ENCODE measurements at places on chromosomes 6 and 20.

- no peak for DNase-seq
Observed at GRCh38 chr6:23477586-23477985, 648.4 kb upstream of the NRSN1 start.

GRCh38 chr20:10490706-10491105 is 55.6 kb downstream of the SLX4IP start:
- no peak for DNase-seq

- DNase-seq: no peak
Observed at GRCh38 chr20:15091421-15092037, 754.1 kb upstream of the FLRT3 start.

DNA sequence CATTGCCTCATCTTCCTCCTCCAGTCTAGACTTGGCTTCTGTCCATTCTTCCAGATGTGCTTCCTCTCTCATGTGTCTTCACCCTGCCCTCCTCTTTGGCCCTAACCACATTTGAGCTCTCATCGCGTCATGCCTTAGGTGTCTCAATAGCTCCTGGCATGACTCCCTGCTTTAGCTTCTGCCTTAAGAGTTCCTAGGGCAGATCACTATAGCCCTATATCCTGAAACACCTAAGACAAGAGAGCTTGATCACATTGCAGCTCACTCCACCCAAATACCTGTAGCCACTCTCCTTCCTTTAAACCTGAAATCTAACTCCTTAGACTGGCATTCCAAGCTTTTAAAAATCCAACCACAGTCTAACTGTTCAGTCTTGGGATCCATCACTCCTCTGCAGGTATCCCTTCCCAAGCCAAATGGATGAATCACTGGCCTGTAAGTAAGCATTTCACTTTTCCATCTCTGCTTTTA is 69.0 kb upstream of the STXBP5 start:
- DNase-seq: no peak

GRCh38 chr6:168961264-168961656 is 292.4 kb downstream of the THBS2 start:
- no peak for DNase-seq

GRCh38 chr6:27541212-27541932 is 68.5 kb upstream of the ZNF184 start:
- peak; percentile 56 for DNase-seq

DNA sequence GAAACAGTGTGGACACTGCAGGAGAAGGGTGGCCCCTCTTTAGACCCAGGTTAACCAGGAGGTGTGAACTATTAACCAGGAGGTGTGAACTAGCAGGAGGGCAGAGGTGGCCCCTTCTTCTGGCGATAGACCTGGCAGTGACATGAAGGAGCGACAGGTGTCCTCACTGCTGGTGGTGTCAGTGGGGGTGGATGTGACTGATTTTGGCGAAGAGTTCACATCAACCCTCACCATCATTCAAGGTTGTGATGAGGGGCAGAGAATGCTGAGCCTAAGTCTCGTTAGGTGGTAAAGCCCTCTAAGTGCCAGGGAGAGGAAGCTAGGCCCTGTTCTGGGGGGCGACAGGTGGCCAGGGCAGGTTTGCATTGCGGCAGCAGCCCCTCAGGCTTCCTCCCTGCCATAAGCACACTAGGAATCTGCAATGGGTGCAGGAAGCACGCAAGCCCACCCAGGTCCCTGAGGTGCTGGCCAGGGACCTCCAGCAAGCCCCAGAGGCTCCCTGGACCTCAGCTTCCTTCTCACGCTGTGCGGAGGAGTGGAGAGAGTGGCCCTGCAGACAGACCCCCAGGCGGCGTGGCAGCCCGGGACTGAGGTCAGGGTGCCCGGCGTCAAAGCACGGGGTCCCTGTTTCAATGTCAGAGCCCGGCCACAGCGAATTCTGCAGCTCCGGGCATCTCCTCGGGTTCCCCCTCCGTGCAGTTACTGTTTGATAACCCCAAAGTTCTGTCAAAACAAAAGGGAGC is 13.7 kb downstream of the NPEPL1 start:
- no peak for DNase-seq

- no peak for DNase-seq
Observed at GRCh38 chr6:68728159-68728979, 93.3 kb downstream of the ADGRB3 start.

GRCh38 chr20:24731312-24731711 is 217.8 kb upstream of the CST7 start:
- DNase-seq: no peak

DNA sequence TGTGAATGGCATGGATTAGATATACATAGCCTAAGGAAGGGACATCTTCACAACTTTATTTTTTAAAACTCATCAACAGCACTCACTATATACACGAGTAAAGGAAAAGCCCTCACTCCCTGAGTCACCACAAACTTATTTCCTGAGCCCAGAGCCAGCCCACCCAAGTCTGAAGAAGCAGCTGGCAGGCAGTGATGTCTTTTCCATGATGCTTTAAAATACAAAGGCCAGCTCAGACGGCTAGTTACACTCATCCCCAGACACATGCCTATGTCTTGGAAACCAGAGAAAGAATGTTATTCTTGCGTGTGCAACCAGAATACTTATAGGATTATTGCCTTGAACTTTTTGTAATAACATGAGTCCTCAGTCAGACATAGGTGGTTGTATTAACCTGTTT is 114.4 kb downstream of the ADGRG6 start:
- DNase-seq: no peak

DNA sequence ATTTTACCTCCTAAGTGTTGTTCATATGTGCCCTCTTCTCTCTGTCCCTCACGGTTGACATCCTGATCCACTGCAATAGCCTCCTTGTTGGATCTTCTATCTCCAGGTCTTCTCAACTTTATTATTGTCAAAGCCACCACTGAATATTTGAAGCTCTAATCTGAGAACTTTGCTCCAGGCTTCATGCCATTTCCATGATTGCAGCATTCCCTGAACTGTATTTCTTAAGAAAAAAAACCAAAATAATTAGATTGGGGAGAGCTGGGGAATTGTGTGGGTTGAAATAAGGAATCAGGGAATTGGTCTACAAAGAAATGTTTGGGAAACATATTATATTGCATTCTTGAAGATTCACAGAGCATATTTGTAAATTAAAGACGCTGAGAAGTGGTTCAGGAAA is 2.5 kb upstream of the STX7 start:
- no peak for DNase-seq

- DNase-seq: no peak
Observed at GRCh38 chr6:44049163-44049988, 77.9 kb downstream of the MRPL14 start.

- DNase-seq: no peak
Observed at GRCh38 chr20:62553136-62553837, 77.5 kb upstream of the GATA5 start.

DNA sequence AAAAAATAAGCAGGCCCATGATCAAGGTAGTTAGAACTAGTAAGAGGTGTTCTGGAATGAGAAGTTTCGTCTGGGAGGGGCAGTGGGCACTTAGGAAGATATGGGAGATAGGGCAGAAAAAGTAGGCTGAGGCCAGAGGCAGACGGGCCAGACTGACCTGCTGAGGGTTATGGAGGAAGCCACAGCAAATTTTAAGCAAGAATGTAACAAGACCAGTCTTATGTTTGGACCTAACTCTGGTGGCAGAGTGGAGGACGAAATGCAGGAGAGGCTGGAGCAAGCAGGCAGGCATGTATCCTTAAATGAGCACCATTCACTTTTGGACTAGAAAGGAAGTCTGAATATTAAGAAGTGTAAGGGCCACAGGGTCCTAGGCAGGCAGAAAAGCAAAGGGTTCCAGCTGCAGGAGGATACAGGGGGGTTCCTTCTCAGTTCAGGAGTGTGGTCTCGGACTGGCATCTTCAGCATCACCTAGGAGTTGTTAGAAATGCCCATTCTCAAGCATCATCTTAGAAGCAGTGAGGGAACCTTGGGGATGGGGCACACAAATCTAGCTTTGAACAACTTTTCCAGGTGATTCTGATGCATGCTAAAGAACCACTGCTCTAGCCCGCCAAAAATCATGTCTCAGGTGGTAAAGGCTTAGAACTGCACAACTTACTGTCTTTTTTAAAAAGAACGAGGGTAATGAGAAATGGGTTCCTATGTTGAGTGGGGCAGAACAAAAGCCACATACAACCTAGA is 1.7 kb upstream of the DSTN start:
- no peak for DNase-seq

GRCh38 chr6:102417368-102417998 is 1024.0 kb downstream of the GRIK2 start:
- peak; percentile 3 for DNase-seq

DNA sequence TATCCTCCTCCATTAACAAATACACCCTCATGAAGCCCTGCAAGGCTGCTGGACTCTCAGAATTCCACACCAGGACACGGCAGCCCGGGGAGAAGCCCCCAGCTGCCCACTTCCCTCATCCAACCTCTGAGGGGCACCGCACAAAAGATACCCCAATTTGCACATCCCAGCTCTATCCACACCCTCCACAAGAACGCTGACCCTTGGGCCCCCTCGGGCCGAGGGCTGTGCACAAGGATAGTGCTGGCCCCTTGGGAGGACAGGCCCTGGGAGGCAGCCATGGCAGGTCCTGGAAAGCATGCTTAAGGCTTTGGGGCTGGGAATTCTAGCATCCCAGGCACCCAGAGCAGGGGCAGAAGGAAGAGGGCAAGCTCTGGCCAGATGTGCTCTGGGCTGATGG is 112.8 kb upstream of the PRND start:
- DNase-seq: no peak

DNA sequence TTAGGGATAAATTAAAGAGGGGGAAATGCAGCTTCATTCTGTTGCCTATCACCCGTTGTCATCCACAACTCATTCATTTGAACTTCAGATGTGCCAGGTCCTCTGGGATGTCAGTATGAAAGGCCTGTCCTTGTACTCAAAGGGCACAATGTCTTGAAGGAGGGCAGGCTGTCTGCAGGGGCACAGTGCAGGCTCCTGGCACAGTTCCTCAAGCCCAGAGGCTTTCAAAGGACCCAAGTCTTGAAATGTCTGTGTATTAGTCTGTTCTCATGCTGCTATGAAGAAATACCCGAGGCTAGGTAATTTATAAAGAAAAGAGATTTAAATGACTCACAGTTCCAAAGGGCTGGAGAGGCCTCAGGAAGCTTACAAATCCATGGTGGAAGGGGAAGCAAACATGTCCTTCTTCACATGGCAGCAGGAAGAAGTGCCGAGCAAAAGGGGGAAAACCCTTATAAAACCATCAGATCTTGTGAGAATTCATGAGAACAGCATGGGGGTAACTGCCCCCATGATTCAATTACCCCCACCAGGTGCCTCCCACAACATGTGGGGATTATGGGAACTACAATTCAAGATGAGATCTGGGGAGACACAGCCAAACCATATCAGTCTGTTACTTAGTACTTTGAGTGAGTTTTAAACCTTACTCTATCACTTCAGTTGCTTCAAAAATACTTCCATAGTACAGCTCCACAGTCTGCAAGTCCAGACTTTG is 9.4 kb downstream of the SNX9 start:
- DNase-seq: no peak

DNA sequence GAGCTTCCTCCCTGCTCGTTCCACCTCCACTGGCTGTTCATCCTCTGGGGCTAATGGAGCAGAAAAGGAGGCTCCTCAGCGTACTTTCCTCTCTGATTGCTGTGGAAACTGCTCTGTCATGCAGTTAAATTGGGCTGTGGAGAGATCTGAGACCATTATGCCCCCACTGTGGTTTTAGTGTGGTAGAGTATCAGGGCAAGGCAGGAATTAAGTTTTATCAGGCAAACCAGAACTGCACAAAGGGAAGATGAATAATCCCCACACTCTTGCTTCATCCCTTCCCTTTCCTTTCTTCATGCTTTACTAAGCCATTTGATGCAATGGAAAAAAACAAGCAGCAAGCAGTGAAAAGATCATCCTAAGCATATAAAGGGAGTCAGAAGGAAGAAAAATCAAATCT is 11.9 kb upstream of the ME1 start:
- DNase-seq: no peak

DNA sequence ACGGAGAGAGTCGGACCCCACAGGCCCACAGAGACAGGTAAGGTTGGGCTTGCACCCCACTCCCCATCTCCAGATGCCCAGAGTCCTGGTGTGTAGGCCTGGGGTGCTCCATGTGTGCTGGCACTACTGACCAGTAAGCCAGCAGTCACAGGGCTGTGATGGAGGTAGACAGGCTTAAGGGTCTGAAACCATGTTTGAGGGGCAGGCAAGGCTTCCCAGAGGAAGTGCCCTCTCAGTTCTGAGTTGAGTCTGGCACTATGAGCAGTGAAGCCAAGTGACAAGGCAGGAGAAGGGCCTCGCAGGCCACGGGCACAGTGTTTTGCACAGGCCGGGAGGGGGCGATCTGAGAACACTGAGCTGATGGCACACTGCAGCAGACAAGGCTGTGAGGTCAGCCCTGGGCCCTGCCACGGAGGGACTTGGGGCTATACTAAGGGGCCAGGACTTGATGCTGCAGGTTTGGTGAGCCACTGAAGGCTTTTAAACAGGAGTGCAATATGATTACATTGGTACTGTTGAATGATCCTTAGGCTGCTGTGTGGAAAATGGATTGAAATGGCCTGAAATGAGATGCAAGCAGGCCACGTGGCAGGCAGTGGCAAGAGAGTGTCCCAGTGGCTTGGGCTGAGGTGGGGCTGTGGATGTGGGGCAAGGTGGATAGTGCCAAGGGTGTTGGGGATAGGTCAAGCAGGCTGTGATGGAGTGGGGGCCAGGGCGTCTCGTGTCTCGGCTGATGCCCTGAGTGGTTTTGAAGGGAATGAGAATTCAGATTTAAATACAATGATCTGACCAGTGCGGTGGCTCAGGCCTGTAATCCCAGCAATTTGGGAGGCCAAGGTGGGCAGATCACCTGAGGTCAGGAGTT is 20.3 kb downstream of the TTBK1 start:
- peak; percentile 78 for DNase-seq

DNA sequence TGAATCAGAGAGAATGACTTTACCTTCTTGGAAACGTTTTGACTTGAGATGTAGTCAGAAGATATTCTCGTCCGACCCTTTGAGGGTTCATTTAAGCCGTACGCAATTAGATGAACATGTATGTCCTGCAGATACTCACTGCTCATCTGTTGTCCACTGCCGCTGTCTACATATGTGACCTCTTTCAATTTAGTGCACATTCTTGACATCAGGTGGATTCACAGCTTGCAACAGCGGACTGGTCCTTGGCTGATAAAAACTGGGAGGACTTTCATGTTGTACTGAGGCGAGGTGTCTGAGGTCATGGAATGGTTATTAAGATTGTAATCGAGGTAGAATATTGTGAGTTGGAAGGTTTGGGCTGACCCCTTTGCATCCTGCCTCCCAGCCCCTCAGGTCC is 194.2 kb downstream of the JARID2 start:
- no peak for DNase-seq

DNA sequence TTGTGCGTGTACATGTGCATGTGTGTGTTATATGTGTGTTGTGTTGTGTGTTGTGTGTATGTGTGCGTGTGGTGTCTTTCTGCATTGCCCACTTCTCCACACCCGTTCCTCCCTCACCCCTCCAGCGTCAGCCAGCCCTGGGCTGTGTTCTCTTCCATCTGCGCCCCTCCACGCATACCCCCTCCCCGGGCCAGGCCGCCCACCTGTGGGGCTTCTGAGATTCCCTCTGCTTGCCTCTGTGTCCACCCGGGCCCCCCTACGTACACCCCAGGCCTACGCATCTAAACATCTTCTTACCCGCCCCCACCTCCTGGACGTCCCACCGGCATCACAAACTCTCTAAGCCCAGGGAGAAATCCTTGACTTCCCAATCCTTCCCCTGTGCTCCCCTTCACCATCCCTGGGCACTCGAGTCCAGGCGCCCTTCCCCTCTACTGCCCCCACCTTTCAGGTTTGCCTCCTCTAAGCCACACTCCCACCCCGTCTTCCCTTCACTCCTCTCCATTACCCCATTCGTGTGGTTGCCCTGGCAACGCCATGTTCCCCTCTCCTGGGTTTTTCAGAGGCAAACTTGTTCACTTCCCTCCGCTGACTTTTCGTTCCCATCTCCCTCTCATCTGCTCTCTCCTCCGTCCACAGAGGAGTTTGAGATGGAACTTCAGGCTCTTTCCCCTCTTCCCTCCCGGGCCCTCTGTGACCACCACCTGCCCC is 81.7 kb upstream of the NNAT start:
- DNase-seq: no peak
